ENCODE measurements at places on chromosomes 6 and 20.

DNA sequence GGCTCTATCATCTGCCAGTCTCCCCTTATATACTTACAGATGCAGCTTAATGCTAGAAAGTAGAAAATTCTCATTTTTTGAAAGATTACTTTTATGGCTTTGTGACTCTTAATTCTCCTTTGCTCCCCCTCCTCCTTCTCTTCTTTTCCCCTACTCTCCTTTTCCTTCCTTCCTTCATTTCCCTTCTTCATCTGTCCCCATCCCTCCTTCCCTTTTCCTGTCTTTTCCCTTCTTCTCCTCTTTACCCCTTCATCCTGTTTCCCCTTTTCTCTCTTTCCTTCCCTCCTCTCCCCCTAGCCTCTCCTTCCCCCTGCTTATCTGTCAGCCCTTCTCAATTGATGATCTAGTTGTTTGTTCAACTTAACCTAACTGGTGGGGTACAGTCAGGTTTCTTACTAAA, 71.5 kb downstream of the PPP1R14C start:
- DNase-seq, result no peak

GRCh38 chr6:148760568-148761526, 14.0 kb downstream of the UST start:
- peak; percentile 73 for DNase-seq

- DNase-seq, result peak; percentile 47
Observed at GRCh38 chr20:5714261-5715041, 35.8 kb upstream of the SHLD1 start.

DNA sequence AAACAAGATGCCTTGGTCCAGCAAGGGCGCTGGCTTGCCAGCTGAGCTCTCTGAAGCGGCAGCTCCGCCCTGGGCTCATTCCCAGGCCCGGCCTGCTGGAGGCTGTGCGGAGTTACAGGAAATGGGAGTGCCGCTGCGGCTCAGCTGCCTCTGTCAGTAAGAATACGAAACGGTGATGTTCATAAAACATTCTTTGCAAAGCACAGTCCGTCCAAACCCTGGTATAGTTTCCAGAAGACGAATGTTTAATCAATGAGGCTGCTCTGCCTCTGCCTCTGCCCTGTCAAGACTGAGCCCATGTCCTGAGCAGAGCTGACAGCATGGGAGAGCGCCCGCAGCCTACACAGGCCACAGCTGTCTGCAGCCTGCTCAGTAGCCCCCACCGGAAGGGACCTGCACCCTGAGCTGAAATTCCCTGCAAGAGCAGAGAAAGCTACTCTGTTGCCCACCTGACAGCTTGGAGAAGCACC, 153.3 kb upstream of the SNX9 start:
- DNase-seq, result no peak

DNA sequence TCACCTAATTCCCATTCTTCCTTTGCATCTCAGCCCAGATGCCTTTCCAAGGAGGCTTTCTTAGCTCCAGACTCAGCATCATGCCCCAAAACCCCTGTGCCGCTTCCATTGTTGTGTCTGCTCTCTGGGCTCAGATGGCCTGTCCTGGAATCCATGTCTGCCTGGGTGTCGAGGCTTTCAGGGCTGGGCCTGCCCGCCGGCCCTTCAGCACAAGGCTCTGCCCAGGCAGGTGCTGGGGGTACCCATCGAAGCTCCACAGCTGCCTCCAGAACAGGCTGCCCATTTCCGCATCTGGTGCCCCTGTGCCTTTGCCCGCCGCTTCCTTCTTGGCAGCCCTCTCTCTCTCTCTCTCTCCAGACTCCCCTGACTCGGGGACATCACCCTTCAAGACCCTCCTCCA, 1.2 kb downstream of the CPXM1 start:
- DNase-seq, result no peak

GRCh38 chr6:33456156-33456555, 1.8 kb downstream of the ZBTB9 start:
- DNase-seq, result no peak

GRCh38 chr20:34985461-34986310, 30.0 kb downstream of the MYH7B start:
- DNase-seq, result no peak

- peak; percentile 38 for DNase-seq
Observed at GRCh38 chr20:21101453-21101931, 4.7 kb downstream of the LINC00237 start.

GRCh38 chr6:70998148-70998547, 41.3 kb upstream of the B3GAT2 start:
- no peak for DNase-seq

DNA sequence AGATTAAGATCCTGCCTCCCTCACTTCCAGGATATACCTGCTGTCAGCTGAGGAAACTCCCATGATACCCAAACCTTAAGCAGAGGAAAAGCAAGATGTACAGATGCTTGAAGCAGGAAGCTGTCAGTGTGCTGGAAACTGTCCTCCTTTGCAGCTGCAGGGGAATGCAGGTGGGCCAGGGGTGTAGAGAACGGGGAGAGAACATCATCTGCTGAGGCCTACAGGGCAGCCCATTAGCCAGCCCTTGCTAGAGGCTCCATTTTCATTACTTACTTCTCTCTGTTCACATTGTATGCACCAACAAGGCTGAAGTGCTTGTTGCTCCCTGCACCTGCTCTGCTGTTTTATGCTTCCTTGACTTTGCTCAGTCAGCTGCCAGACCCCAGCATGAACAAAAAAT, 119.1 kb downstream of the PRND start:
- peak; percentile 5 for DNase-seq

All from activated T-cell treated with anti-CD3 and anti-CD28 coated beads, Interleukin-2, amount 50 U/mL, for 48 hours (primary cell).